ENCODE measurements at places on chromosomes 6 and 20. TPM values are rescaled to one million over a fixed set of nuclear protein-coding genes. Genes with fewer than 3 reads are reported as not detected.

- no peak for DNase-seq
These were observed 122.0 kb upstream of the STMND1 start for GRCh38 chr6:16979677-16980370.

GRCh38 chr6:2531426-2532215, 219.1 kb downstream of the MYLK4 start:
- DNase-seq: no peak

DNA sequence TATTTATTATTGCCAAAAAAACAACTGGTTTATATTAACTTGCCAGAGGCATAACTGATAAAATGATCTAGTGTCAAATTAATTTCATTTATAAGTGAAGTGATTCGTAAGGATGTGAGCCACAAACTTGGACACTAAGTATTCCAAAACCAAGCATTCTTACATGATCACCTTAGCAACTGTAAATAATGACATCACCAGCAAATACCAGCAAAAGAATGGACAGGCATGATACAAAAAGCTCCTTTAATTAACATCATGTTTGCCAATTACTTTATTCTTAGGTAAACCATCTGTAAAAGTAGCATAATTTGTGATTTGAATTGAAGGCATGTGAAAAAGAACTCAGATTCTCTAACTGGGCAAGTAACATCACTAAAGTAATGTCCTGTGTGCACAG, 17.2 kb upstream of the FNDC1 start:
- DNase-seq: no peak

GRCh38 chr20:33731693-33732165, at the start of gene ZNF341:
Gene ZNF341, plus strand, starts transcription at chr20:33731996. Its CDS starts 26 bp downstream, at chr20:33732022.
- peak; percentile 54 for DNase-seq

ENPP5 gene
- 0.94 TPM for total RNA-seq

DNA sequence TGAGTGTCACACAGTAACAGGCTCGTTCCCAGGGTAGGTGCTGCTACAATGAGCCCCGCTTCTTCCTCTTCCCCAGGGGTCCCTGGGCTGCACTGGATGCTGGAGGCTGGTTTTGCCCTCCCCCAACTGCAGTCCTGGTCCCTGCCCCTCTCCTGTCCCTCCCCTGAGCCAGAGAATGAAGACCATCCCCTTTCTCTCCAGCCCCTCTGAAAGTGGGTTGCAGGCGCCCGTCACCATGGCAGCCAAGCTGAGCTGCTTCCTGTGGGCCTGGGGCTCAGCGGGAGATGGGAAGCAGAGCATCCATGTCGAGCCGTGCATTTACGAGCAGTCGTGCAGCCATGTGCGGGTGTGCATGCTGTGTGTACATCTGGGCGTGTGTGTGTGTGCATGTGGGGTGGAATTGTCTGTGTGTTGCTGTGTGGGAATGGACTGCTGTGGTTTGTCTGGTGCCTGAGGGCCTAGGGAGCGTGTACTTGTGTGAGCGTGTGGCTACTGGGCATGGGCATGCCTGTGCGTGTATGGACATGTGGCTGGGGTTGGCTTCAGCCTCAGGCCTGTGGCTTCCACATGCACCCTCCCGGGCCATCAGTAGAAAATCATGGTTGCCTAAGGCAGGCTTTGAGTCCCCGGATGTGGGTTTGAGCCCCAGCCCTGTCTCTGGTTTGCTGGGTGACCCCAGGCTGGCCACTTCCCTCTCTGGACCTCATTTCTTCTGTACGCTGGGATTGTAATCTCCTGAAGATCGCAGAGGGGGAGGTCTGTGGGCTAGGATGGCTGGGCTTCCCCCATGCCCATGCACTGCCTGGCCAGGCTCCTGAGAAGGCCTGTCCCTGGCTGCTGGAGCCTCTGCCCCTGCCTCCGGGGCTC, 48.8 kb downstream of the SRC start:
- no peak for DNase-seq

GRCh38 chr6:6583836-6584235, 4.7 kb upstream of the LY86 start:
- no peak for DNase-seq

GRCh38 chr6:151323791-151324487, 67.4 kb downstream of the ZBTB2 start:
- peak; percentile 4 for DNase-seq

- DNase-seq: no peak
These were observed 279.8 kb downstream of the CDH26 start for GRCh38 chr20:60237981-60238380.

LPA gene
- total RNA-seq: 0.22 TPM

GABRR2 gene
- total RNA-seq: not detected

ADGB gene
- not detected for total RNA-seq

PREP gene
- 24.2 TPM for total RNA-seq

- DNase-seq: no peak
These were observed 44.9 kb upstream of the SUPT3H start for GRCh38 chr6:45422503-45423110.

DNA sequence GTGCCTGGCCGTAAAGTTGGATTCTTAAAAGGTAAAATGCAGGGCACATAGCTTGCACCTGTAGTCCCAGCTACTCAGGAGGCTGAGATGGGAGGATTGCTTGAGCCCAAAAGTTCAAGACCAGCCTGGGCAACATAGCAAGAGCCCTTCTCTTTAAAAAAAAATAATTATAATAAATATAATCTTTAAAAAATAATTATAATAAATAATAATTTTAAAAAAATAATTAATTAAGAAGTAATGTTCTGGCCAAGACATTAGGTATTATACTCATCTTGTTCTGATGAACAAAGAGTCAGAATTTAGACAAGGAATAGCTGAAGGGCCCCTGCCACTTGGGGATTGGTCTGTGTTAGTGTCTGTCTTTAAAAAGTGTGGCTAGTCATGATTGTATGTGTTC, 13.9 kb downstream of the ENTPD6 start:
- DNase-seq: no peak

GRCh38 chr6:125952764-125953501, 3.6 kb upstream of the HINT3 start:
- no peak for DNase-seq

- DNase-seq: no peak
These were observed 19.7 kb upstream of the GSTA4 start for GRCh38 chr6:53014744-53015143.

DNA sequence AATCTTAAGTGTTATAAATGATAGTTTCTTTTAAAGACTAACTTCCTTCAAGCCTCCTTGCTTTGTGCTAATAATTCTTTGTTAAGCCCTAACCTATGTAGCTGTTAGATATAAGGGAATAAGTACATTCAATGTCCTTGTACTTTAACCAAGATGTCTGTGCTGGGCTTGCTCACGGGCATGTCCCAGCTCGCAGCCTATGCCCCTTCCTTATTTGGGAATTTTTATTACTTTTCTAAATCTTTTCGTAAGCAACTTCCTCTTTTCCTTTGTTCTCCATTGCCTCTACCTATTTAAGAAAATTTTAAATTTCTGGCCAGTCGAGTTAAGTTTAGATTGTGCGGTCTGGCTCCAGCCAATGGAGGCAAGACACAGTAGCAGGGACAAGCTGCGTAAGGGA, 26.0 kb upstream of the CDK19 start:
- no peak for DNase-seq

AP5S1 gene
- total RNA-seq: 9.7 TPM

CST1 gene
- total RNA-seq: not detected

- no peak for DNase-seq
These were observed 464.2 kb downstream of the COL12A1 start for GRCh38 chr6:74741646-74742045.

Measured in esophagus squamous epithelium (tissue), 5 donors.